Activated CD8-positive, alpha-beta T cell treated with anti-CD3 and anti-CD28 coated beads for 36 hours (primary cell): ENCODE measurements at places on chromosomes 3 and 15.
A peak's percentile ranks its signal among the peaks of the same experiment; 100 is the strongest.

- DNase-seq = no peak
Observed at GRCh38 chr3:72189339-72189738, 404.4 kb upstream of the PROK2 start.

GRCh38 chr15:31084176-31084575 is 17.3 kb downstream of the TRPM1 start:
- DNase-seq = no peak

- no peak for DNase-seq
Observed at GRCh38 chr3:318903-319302, 122.3 kb downstream of the CHL1 start.

DNA sequence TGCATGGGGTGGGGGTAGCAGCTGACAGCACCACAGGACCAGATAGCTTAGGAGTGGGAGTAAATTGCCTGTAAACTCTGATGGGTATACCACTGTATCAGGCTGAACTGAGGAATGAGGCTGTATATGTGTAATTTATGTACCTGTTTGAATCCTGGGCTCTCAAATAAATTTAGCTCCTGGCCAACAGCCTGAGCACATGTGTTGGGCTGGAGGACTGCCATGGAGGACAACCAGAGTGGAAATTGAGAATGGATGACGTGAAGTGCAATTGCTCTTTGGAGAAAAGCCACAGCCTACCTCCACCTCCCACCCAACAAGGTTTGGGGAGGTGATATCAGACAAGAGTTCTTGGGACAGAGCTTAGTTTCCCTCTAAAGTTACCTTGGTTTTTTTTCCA is 328.6 kb upstream of the PROK2 start:
- no peak for DNase-seq

DNA sequence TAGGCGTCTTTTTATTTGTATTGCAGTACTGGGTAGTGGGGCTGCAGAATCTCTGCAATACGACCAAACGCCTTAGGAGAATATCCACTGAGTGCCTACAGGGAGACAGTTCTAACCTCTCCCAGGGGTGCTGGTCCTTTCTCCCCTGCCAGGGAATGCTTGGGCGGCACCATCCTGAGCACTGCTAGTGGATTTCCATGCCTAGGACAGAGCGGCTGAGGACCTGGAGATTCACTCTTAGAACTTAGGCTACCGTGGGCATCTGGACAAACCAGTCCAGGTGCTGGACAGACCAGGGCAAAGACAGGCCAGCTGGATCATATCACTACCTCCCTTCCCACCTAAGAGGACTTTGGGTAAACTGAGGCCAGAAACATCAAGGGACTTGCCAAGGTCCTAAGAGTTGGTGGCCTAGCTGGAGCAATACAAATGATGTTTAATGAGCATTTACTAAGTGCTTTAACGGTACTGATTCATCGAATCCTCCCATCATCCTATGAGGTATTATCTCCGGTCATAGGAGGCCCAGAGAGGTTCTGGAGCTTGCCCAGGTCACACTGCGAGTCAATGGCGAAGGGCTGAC is 902 bp downstream of the TMEM44 start:
- no peak for DNase-seq

DNA sequence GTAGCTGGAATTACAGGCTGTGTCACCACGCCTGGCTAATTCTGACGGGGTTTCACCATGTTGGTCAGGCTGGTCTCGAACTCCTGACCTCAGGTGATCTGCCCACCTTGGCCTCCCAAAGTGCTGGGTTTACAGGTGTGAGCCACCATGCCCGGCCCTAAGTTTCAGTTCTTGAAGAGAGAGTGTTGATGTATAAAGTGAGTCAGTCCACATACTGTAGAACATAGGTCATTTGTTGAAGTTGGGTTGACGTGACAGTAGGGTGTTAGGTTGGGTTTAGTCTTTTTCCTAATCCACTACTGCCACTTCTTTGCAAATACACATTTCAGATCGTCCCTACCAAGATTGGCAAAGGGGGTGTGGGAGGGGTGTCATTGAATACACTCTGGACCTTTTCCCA is 15.2 kb downstream of the DNAJC19 start:
- DNase-seq = no peak

- no peak for DNase-seq
Observed at GRCh38 chr3:187447737-187448136, 79.6 kb downstream of the RTP4 start.

- no peak for DNase-seq
Observed at GRCh38 chr3:187255314-187255713, 36.2 kb downstream of the MASP1 start.

- no peak for DNase-seq
Observed at GRCh38 chr3:54358316-54358715, 236.0 kb downstream of the CACNA2D3 start.

DNA sequence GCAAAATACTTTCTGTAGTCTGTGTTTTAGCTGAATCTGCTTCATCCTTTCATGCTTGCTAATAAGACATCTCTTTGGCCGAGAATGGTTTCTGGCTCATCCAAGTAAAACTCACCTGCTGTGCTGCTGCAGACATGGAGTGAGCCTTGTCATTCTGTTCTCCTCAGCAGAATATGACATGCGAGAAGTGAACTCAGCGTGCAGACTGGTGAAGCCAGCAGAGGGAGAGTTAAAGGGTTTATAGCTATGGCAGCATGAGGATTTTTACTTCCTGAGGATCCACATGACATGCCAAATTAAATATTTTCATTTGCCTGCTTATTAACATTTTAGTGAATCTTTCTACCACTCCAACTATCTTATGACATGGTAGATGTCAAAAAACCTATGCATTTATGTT is 658.4 kb upstream of the NECTIN3 start:
- no peak for DNase-seq

DNA sequence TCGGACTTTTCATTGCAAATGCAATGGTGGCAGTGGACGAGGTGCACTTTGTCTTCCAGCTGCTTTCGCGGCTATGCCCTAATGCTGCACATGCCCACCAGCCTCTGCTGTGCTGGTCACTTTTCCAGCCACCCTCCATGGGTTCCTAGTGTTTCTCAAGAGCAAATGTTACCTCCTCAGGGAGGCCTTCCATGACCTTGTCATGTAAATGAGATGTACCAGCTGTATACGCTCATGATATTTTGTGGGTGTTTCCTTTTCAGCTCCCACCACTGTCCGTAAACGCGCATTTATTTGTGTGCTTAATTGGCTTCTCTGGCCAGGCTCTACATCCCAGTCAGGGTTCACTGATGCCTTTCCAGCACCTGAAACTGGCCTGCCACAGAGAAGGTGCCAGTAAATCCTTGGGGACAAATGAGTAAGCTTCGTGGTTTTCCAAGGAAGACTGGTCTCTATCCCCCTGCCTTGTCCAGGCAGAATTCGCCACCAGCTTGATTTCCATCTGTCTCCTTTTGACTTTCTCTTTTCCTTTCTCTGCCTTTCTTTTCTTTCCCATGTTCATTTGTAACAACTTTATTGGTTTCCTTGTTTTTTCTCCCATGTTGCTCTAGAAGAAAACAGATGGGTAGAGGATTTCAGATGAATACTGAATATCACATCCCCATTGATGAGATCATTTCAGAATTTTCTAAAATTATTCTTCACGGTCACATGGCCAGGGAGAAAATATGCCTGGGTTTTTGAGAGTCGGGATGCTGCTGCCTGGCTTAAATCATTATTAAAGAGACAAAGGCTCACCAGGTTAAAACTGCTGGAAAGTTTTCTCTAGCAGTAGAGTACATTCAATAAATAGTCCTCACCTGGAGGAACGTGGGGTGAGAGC is 82.5 kb downstream of the CHST2 start:
- DNase-seq = no peak

- DNase-seq = no peak
Observed at GRCh38 chr3:187889601-187890404, 144.5 kb upstream of the BCL6 start.

DNA sequence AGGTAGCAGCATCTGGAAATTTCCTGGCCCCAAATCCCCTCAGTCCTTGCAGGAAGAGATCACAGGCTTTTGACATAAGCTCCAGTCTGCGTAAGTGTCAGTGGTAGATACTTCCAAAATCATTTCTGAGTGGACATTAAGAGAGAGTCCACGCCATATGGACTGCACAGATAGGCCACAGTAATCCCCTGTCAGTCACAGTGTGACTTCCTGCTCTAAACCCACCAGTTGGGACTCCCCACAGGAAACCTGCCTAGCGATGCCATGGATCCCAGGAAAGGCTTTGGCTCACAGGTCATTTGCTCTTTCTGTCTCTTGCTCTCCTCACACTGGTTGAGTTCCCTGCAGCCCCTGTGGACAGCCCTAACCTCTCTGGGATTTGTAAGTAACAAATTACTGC is 28.8 kb upstream of the MKRN3 start:
- DNase-seq = no peak

- DNase-seq = no peak
Observed at GRCh38 chr3:68893600-68894239, 38.6 kb downstream of the TAFA4 start.

- DNase-seq = no peak
Observed at GRCh38 chr15:80596521-80596976, 98.6 kb upstream of the ABHD17C start.

- no peak for DNase-seq
Observed at GRCh38 chr15:62941699-62942098, 100.8 kb upstream of the TPM1 start.

DNA sequence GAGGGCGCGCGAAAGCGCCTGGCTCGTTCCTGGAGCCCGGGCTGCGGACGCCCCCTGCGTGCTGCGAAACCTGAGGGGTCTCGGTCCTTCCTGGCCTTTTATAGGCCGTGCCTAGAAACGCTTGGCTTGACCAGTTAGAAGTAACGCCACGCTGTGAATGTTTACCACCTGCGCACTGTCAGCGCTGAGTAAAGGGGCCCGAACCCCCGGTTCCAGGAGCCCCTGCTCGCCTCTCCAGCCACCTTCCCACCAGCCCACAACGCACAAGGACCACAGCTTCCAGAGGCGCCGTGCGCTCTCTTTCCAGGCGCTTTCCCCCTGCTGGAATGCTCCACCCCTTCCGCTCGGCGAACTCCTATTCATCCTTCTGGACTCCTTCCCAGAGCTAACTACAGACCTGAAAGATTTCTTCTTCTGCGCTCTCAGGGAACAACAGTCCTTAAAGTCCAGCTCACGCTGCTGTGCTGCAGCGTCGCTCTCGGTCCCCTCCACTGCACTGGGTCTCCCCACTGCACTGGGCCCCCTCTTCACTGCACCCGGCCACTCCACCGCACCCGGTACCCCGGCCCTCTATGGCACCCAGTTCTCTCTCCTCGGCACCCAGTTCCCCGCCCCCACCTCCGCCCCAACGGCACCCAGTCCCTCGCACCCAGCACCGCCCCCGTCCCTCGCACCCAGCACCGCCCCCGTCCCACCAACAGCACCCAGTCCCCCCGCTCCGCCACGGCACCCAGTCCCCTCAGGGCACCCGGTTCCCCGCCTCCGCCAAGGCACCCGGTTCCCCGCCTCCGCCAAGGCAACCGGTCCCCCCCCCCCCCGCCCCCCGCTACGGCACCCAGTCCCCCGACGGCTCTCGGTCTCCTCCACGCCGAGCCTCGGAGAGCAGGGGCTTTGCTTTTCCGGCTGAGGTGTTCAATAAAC is 69.8 kb downstream of the SQOR start:
- peak; percentile 17 for DNase-seq

GRCh38 chr3:11465744-11466616 is 177.7 kb downstream of the VGLL4 start:
- DNase-seq = no peak

GRCh38 chr15:80906159-80906766 is 83.4 kb downstream of the MESD start:
- DNase-seq = no peak

- no peak for DNase-seq
Observed at GRCh38 chr15:40295877-40296560, 11.7 kb downstream of the PLCB2 start.

GRCh38 chr3:69292185-69292584 is 93.7 kb downstream of the FRMD4B start:
- no peak for DNase-seq

- DNase-seq = no peak
Observed at GRCh38 chr15:62444104-62445022, 279.3 kb upstream of the C2CD4B start.

- no peak for DNase-seq
Observed at GRCh38 chr15:98789020-98789419, 140.7 kb downstream of the IGF1R start.

DNA sequence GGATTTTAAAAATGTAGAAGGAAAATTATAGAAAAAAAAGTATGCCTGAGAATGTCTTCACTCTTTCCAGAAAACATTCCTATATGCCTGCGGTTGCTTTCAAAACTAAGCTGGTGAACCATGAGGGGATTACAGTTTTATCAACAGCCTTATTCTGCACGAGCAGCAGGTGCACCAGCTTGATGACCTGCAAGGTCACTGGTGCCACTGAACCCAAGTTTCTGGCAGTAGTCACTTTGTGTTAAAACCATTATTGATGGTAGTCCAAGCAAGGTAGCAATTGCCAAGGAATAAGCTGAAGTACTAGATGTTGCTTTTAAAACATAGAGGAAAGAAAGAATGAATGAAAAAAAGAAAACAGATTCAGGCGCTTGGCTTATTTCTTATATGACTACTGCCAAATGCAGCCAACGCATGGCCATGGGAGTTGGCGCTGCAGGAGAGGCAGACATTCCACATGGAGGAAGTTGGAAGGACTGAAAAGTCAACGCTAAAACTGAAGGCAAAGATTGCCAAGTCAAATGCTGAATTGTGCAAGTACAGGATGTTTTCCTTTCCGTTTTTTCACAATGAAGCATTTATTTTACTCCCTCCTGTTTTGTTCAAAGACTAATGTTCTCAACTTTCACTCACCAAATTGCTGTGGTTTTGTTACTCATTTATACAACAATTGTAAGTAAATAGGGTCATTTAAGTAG is 601.4 kb downstream of the CADM2 start:
- no peak for DNase-seq

DNA sequence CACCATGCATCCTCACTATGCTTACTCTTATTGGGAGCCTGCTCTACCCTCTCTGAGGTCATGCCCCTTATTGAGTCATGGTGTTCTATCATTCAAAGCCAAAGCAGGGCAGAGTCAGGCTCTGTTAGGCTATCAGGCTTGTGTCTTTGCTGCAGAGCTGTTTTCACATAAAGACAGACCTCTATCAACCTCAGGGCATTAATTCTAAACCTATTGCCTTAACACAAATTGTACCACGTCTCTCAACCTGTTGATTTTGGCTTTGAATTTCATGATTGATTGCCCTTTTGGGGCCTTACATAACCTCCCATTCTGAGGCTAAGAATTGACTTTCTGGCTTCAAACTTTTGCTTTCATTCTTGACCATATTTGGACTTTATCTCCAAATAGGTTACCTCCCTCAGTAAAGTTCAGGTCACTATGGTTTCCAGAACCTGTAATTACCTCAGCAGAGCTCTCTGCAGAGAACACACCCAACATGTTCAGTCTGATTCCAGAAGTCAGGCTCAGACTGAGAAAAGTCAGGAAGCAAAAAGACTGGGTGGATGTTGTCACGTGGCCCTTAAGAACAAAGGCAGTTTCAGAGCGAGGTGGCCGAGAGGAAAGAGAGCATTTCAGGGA is 221.4 kb upstream of the NANOGP8 start:
- no peak for DNase-seq
